Progenitor cell of endocrine pancreas (in vitro differentiated cells): ENCODE measurements at places on chromosomes 11 and 22.

DNA sequence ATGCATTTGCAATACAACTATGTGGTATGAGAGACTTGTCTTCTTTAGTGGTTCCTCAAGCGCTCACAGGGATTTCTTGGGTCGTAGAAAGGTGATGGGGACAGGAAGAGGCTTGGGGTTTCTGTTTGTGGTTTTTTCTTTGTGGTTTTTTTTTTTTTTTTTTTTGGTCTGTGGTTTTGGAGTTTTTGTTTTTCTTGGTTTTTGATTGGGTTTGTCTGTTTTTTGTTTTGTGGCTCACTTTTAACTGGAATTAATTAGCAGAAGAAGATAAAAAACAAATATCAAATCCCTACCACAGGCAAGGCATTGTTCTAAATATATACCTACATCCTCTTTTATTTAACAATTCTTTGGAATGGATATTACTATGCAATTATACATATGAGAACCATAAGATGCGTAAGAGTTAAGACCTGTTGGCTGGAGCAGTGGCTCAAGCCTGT lies 5.5 kb downstream of the TTC28 start:
- DNase-seq, result no peak

GRCh38 chr11:69308936-69309615 lies 15.1 kb downstream of the MYEOV start:
- no peak for DNase-seq

DNA sequence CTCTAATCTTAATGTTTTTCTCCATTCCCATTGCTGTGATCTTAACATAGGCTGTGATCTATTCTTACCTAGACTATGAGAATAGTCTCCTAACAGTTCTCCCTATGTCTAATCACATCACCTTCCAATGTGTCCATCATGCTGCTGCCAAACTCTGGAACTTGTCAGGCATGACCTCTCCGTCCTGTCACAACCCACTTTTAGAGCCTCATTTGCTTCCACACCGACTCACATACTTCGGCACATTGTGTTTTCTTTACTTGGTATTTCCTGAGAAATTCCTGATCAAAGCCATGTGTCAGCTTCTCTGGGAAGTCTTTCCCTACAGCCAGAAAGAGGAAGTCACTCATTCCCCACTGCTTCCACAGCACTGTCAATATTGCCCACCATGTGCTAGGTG lies 40.5 kb upstream of the BIRC3 start:
- DNase-seq, result no peak

DNA sequence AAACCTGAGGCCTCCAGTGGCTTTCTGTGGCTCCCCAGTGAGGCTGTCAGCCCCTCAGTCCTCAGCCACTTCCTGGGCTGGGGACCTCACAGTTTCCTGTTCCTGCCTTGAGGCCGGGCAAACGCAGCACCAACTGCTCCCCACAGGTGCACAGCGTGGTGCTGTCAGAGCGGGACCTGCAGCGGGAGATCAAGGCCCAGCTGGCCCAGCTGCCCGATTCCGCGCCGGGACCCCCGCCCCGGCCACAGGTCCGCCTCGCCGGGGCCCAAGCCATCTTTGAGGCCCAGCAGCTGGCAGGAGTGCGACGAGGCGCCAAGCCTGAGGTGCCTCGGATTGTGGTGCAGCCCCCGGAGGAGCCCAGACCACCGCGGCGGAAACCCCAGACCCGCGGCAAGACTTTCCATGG lies 5.4 kb downstream of the TBC1D10C start:
- DNase-seq, result no peak

GRCh38 chr11:40867991-40868632 lies 591.3 kb downstream of the LRRC4C start:
- DNase-seq, result no peak

DNA sequence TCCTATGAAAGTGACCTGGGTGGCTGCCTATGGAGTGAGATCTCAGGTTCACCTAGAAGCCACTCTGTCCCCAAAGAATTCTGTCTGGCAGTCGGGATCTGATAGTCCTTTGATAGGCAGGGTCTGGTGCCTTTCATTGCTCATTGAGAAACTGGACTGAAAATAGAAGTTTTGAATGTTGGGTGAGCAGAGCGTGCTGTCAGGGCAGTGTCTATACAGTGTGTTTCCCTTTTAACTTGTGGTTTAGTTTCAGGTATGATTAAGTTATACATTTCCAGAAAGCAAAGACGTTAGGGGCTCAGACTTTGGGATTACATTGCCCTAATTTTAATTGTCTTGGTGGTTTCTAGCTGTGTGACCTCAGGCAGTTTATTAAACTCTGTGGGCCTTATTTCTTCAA lies 111.3 kb upstream of the PAX6 start:
- DNase-seq, result no peak

GRCh38 chr11:82980292-82980691 lies 78.8 kb downstream of the DDIAS start:
- no peak for DNase-seq

DNA sequence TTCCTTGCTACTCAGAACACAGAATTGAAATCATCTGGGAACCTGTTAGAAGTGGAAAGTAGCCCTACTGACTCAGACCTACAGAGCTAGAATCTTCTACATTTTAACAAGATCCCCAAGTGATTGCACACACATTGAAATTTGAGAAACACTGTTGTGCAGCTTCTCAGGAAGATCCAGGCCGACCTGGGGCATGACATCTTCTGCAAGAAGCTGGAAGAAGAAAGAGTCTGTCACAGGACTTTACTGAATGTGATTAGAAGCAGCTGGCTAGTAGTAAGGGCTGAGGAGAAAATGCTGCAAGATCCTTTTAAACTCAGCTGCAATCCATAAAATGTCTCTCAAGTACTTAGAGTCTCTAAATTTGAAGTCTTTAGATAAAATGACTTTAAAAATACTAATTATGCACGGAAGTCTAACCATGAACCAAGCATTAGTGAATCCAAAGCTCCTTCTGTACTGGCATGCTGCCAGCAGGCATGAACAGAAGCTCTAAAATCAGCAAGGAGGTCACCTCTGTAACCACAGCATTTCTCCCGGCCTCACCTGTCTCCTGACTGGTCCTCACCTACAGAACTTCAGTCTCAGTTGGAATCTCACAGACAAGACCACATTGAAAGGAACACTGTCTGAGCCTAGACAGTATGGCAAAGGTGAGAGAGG lies 85.0 kb downstream of the SERGEF start:
- DNase-seq, result no peak

DNA sequence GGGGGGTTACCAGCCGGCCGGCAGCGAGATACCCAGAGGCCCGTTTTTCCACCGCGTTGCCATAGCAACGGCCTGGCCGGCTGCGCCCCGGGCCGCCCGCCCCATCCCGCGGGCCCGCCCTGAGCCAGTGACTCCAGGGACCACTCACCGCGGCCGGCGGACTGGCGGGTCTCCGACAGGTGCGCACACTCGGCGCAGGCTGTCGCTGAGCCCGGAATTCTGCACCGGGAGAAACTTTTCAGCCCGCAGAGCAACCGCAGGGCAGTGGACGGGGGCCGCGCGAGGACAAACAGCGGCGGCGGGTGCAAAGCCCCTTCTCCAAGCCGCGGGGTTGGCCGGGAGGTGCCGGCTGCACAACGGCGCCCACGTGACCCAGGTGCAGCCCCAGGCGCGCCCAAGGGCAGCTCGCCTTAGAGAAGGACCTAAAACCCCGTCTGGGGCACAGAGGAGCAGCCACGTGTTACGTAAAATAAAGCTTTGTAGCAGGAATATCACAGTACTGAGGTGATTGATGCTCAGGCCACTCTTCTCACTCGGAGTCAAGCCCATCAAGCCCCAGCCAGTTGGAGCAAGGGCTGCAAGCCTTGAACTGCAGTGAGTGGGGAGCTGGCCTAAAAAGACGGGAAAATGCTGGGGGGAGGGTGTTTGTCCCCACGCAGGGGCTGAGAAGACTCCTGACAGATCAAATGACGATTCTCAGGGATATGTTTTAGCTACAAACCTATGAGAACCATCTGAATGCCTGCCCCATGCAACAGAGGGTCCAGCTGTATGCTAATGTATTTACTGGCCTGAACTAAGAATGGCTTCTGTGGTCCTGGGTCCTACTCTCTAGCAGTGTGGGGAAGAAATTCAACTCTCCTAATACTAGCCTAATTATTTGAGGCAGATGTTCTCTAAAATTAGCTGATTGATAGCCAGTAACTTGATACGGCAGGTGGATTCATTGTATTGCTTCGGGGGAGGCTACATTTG lies at the start of gene STK33:
STK33 (minus strand) TSS at position 294 of the 975 bp plus-strand sequence. CDS start 119,323 bp downstream, outside the sequence.
- DNase-seq, result peak; percentile 54

- DNase-seq, result no peak
Measured at GRCh38 chr11:31779374-31779791, 31.7 kb downstream of the PAX6 start.

DNA sequence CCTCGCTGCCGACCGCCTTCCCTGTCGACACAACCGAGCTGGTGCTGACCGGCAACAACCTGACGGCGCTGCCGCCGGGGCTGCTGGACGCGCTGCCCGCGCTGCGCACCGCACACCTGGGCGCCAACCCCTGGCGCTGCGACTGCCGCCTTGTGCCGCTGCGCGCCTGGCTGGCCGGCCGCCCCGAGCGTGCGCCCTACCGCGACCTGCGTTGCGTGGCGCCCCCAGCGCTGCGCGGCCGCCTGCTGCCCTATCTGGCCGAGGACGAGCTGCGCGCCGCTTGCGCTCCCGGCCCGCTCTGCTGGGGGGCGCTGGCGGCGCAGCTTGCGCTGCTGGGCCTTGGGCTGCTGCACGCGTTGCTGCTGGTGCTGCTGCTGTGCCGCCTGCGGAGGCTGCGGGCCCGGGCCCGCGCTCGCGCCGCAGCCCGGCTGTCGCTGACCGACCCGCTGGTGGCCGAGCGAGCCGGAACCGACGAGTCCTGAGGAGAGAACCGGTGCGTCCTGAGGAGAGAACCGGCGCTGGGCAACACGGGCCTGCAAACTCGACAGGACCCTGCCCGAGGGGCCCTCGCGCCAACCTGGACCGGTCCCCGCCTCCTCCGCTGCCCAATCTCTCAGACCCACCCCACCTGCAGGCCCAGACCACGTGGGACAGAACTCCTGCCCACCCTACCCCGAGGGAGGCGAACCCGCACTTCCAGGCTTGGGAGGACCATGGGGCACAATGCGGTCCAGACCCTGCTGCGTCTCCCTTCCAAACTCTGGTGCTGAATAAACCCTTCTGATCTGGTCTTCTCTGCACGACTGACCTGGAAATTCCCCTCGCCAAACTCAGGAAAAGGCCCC lies 866 bp downstream of the GP1BB start:
- DNase-seq, result peak; percentile 52

- DNase-seq, result no peak
Measured at GRCh38 chr11:22884217-22884616, 23.9 kb upstream of the CCDC179 start.

DNA sequence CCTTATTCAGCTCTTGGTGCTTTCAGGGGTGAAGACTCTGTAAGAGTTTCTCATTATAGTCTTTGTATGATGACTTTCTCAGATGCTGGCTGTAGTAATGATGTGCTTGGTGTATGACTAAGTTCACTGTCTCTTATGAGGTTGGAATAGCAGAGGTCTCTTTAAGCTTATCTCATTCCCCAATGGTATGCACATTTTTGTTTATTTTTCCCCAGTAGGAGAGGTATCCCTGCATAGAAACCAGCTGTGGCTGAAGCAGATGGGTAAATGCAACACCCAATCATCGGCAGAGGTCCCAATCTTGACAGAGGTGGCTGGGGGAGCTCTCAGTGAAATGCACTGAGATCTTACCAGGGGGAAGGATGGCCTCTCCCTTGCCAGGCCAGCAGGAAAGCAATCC lies 34.6 kb downstream of the BBOX1 start:
- DNase-seq, result no peak

DNA sequence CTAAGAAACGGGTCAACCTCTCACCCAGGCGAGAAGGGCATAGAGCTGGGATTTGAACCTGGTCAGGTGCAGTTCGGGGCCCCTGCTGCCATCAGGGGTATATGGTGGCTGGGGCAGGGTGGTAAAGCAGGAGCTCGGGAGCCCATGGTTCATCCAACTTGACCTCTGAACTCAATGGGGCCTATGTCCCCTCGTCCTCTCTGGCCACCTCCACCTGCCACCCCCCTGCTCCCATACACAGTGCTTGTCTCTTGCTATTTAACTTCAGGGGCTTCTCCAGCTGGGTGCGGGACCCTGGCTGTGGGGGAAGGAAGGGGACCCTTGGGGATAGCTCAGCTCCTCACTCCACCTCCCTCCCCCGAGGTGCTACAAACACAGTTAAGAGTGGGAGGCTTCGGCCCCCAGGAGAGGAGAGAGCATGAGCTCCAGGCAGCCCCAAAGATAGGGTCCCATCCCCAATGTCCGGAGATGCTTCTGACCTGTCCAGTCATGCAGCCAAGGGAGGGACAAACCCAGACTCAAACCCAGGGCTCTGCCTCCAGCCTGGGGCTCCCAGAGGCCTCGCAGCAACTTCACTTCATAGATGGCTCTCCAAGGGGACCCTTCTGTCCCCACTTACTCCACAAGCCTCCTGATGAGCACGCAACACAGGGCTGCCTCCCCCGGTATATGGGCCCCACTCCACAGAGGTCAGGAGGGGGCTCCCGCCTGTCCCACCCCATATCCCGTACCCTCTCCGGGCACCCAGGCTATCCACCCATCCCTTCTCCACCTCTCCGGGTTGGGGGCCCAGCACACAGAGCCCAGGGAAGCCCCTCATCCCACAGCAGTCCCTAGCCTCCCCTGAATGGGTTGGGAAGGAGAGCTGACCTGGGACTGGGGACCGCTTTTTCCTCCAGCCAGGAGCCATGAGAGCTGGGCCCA lies 712 bp downstream of the IL2RB start:
- no peak for DNase-seq

- DNase-seq, result no peak
Measured at GRCh38 chr22:37012262-37012904, 6.9 kb downstream of the TST start.

- DNase-seq, result no peak
Measured at GRCh38 chr11:124193221-124194010, 10.3 kb downstream of the OR10D3 start.
